Breast epithelium (tissue), 4 donors: ENCODE measurements at places on chromosomes 12 and 14. TPM values are rescaled to one million over a fixed set of nuclear protein-coding genes. Genes with fewer than 3 reads are reported as not detected.

DNA sequence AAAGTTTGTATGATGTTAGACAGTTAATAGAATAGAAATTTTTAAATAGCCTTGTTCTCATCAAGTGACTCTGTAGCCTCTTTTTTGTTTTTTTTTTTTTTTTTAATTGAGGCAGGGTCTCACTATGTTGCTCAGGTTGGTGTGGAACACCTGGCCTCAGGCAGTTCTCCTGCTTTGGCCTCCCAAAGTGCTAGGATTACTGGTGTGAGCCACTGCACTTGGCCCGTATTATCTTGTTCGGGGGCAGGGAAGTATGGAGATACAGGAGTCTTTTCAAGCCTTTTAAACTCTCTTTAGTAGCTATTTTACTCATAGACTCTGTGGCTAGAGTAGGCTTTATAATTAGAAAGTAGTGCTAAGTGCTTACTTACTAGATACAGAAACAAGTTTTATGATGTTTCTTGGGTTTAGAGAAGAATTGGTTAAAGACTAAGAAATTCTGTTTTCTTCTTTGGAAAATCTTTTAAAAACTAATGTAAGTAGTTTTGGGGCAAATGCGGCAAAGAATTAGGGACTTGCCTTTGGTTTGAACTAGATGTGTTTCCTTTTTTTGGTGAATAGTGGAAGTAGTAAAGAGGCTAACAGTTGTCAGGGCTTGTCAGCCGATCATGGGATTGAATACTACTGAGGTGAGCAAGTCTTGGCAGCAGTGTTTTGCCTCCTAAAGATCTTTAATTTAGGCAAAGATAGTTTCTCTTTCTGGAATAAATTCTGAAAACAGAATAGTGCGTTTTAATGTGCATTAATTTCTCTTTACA is 31.3 kb downstream of the FBXO34 start:
- DNase-seq: no peak
- H3K4me1 ChIP-seq: peaks cover 4% of the 10 kb centered on the region
- no peak overlapping the region for H3K27ac ChIP-seq
- H3K27me3 ChIP-seq: no peaks in the 10 kb centered on the region
- H3K4me3 ChIP-seq: no peak overlapping the region

- H3K4me3 ChIP-seq: no peak overlapping the region
- H3K27me3 ChIP-seq: no peaks in the 10 kb centered on the region
- peaks cover under 1% of the 10 kb centered on the region for H3K4me1 ChIP-seq
- DNase-seq: no peak
- H3K36me3 ChIP-seq: no peaks in the 10 kb centered on the region
These were observed 48.4 kb downstream of the ELK3 start for GRCh38 chr12:96242597-96242996.

- no peak overlapping the region for H3K27ac ChIP-seq
- no peaks in the 10 kb centered on the region for H3K36me3 ChIP-seq
- H3K4me1 ChIP-seq: no peaks in the 10 kb centered on the region
- H3K27me3 ChIP-seq: no peaks in the 10 kb centered on the region
- no peak for DNase-seq
These were observed 173.0 kb downstream of the STXBP6 start for GRCh38 chr14:24876996-24877395.

Gene GDF3
- not detected for total RNA-seq

Gene PZP
- 0.80 TPM for total RNA-seq

Gene CLEC12A
- total RNA-seq: not detected

Gene DNAH10
- under 0.01 TPM for total RNA-seq
